ENCODE measurements at places on chromosomes 4 and X.
A peak's percentile ranks its signal among the peaks of the same experiment; 100 is the strongest.

GRCh38 chr4:14864365-14865030 lies 137.8 kb upstream of the CPEB2 start:
- no peak for DNase-seq

- DNase-seq, result peak; percentile 32
These were observed 1646.4 kb upstream of the ADGRL3 start for GRCh38 chr4:59553721-59554091.

DNA sequence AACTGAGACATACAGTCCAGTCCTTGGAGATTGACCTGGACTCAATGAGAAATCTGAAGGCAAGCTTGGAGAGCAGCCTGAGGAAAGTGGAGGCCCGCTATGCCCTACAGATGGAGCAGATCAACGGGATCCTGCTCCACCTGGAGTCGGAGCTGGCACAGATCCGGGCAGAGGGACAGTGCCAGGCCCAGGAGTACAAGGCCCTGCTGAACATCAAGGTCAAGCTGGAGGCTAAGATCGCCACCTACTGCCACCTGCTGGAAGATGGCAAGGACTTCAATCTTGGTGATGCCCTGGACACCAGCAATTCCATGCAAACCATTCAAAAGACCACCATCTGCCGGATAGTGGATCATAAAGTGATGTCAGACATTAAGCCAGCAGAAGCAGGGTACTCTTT lies 20.4 kb upstream of the FRMPD3 start:
- DNase-seq, result peak; percentile 48

- DNase-seq, result peak; percentile 26
These were observed 34.2 kb downstream of the ARSD start for GRCh38 chrX:2894885-2895292.

- no peak for DNase-seq
These were observed 52.2 kb downstream of the IL1RAPL1 start for GRCh38 chrX:28639451-28639850.

DNA sequence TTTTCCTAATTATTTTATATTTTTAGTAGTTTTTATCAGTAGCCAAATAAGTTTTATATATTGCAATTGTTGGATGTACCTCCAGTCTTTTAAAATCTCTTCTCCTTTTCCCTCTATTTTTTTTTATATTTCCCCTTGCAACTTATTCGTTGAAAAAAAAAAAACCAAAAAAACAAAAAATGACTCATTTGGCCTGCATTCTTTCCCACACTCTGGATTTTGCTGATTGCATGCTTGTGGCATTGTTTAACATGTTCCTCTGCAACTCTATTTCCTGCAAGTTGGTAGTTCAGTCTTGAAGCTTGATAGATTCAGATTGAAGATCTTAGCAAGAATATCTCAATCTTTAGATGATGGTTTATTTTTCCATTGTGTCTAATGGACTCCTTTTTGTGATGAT lies 260.6 kb upstream of the BOD1L1 start:
- peak; percentile 95 for DNase-seq

- peak; percentile 91 for DNase-seq
These were observed 557.6 kb upstream of the DIPK2B start for GRCh38 chrX:45758319-45758718.

DNA sequence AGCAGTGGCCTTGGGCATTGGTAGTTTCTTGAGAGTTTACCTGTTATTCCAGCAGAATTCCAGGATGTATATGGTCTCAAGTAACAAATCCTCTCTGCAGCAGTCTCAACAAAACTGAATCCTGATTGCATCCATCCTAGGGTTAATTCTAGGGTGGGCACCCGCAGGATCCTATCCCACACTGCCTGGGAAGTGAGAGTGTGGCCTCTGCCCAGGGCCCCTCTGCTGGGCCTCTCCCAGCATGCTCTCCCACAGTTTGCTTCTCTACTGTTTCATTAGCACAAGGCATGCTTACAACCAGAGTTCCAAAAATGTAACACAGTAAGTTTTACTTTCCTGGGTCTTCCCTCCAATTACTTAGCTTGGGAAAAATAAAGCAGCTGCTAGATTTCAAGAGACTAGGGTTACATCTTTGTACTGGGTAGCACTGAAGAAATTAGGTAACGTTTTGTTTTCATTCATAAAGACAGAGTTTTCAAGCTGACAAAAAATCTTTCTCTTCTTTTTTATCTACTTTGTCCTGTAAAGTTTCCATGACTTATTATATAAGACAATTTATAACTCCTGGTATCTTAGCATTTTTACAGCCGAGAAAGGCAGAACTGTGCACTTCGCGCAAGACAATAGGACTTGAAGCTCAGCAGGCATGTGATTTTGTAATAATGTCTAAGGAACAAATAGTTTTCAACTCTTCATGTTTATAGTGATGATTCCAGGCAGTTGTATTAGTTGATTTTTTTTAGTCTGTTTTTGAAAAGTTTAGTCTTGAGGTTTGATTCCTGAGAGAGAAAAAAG lies 131.2 kb upstream of the PCDH18 start:
- no peak for DNase-seq

DNA sequence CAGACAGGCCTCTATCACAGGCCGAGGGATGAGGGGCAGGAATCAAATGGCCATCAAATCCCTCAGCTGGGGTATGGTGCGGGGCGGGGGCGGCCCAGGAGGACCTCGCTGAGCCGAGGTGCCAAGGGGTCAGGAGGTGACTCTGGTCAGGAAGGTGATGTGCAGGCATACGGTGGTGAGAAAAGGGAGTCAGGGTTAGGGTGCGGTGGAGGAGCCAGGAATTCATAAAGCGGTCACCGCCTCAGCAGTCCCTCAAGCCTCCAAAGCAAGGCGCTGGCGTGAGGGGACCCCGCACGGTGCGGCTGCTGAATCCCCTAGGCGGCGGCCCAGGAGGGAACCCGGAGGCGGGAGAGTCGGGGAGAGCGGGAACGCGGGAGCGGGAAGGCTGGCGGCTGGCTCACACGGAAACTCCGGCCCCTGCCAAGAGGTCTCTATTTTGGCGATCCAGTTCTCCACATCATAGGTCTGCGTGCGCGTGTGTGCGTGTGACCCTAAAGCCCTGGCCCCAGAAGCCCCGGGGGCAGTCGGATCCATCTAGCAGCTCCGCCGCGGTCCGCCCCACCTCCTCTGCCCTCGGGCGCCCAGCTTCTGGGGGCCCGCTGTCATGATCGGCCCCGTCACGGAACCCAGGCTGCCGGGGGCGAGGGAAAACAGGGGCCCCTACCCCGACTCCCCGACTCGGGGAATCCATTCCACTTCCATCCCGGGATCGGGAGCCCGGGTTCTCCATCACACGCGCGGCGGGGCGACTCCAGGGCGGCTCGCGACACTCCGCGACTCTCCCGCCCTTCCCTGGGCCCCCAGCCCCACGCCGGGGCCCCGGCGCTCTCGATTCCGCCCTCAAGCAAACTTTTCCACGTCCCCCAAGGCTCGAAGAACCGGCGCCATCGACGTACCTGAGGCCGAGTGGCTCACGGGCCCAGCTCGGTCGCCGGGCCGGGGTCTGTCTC lies 593 bp downstream of the ELF4 start:
- no peak for DNase-seq

- DNase-seq, result peak; percentile 99
These were observed 83.5 kb downstream of the LNX1 start for GRCh38 chr4:53507671-53508286.

DNA sequence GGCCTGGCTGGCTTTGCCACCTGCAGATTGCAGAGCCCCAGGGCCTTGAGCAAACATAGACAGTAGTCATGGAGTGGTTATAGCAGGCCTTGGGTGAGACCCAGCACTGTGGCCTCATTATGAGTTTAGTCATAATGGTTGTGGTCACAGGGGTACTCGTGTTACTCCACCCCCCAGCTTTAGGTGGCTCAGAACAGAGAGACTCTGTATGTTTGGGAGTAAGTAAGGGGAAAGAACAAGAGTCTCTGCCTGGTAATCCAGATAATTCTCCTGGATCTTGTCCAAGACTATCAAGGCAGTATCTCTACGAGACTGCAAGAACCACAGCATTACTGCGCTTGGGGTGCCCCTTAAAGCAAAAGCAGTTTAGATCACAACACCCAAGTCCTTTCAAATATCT lies 62.3 kb upstream of the SCRG1 start:
- DNase-seq, result peak; percentile 48

GRCh38 chr4:162985131-162985530 lies 181.6 kb downstream of the NAF1 start:
- DNase-seq, result no peak

GRCh38 chrX:97021680-97022079 lies 138.0 kb downstream of the RPA4 start:
- DNase-seq, result peak; percentile 10

- no peak for DNase-seq
These were observed 65.1 kb downstream of the USP11 start for GRCh38 chrX:47297874-47298273.

DNA sequence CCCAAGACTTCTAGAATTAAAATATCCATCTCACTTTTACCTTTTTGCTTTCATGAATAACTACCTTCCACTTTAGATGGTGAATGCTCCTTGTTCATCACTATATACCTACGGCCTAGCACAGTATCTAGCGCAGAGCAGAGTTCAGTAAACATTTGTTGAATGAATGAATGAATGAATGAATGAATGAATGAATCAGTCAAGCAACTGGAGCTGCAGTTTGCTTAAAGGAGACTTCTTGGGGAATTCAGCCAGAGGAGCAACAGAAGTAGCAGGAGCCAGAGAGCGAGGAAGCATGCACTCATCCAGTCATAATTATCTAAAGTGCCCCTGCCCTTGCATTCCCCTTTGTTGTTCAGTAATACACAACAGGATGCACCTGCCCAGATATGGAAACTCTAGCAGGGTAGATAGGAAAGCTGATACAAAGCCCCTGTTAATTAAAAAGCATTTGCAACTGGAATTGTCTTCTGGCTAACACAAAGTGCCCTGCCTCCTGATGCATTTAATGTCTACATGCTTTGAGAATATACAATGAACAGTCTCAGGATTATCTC lies 103.0 kb upstream of the MBNL3 start:
- DNase-seq, result no peak

DNA sequence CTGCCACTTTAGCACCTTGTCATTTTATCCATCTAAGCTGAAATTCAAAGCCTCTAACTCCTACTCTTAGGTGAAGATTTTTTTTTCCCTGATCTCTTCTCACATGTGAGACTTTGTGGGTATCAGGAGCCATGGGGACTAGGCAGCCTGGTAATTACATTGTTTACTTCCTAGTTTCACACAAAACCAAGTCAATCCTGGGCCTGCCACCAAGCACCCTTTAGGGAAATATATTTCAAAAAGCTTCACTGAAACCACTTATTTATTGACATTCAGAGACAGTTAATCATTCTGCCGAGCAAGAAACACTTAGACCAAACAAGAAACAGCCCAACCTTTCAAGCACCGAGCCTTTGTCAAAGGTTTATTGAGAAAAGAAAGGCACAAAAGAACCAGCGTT lies 200.0 kb downstream of the RELL1 start:
- DNase-seq, result no peak

DNA sequence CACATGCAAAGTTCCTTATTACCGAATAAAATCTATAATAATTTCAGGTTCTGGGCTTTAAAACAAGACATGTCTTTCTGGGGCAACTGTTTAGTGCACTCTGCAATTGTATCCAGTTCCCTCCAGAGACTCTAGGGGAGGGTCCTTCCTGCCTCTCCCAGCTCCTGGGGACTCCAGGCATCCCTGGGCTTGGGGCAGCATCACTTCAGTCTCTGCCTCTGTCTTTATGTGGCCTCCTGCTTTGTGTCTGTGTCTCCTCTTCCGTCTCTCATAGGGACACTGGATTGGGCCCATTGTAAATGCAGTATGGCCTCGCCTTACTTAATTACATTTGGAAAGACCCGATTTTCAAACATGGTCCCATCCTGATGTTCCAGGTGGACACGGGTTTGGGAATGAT lies 10.9 kb upstream of the ASMTL start:
- DNase-seq, result no peak

DNA sequence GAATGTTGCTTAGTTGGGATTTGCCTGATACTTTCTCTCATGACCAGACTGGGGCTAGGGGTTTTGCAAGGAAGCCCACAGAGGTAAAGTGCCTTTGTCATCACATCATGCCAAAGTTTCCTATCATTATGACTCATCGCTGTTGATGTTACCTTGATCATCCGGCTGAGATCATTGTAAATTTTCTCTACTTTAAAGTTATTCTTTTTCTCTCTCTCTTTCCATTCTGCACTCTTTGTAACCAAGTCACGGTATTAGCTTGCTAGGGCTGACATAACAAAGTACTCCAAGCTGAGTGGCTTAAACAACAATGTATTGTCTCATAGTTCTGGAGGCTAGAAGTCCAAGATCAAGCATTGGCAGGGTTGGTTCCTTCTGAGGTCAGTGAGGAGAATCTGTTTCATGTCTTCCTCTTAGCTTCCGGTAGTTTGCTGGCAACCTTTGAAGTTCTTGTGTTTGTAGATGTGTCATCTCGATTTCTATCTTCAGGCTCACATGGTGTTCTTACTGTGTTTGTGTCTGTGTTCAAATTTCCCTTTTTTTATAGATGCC lies 113.0 kb downstream of the DTHD1 start:
- no peak for DNase-seq

DNA sequence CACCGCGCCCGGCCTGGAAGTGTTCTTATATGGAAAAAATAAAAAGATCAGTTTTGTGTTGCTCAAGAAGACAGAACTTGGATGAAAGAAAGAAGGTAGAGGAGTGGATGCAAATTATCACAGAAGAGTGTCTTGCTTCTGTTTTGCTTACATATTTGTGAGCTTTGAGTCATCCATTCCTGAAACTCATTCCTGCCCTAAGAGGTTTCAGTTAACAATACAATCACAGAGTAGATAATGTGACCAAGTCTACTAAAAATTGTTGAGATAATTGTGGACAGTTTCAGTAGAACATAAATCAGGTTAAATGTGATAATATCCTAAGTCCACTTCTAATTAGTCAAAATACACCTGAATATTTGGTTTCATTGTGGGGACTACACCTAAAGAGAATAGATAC lies 26.4 kb upstream of the LRCH2 start:
- DNase-seq, result peak; percentile 1

DNA sequence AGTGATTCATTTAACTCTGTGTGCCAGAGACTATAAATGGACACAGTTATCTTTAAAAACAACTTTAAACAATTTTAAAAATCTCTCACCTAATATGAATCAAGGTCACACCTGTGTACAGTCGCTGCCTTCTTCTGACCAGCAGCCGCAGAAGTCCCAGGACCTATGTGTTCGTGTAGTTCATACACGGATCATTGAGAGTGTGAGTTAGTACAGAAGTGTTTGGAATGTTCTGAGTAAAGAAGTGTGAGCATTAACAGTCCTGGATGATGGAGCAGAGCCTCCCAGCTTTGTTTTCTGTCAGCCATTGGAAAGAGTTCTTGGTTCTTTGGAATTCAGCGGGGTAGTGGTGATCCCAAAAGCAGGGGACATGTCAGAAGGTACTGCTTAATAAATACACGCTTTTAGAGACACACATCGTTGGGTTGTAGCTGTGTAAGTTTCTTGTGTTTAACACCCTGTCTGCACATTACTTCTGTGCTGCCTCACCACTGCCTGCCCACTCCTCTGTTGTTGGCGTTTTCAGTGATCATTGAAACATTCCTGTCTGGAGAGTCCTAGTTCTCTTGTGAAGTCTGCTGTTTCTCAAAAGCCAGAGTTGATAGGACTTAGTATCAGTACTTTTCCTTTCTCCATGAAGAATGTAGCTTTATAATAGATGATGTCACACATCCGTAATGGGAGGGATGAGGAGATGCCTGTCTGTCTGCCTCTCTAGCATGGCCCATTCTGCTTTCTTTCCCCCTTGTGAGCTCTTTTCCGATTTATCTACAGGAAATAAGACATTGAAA lies 90.6 kb downstream of the PTTG2 start:
- DNase-seq, result no peak

- peak; percentile 44 for DNase-seq
These were observed 8.1 kb downstream of the SH3BP2 start for GRCh38 chr4:2800691-2801596.
